ENCODE measurements at places on chromosomes 1 and 21.
A peak's percentile ranks its signal among the peaks of the same experiment; 100 is the strongest.

GRCh38 chr1:184827600-184828368 is 73.1 kb upstream of the EDEM3 start:
- no peak for DNase-seq

- DNase-seq, result peak; percentile 24
Measured at GRCh38 chr21:44354001-44354405, 582 bp downstream of the TRPM2 start.

- no peak for DNase-seq
Measured at GRCh38 chr1:12472156-12472797, 145.7 kb downstream of the DHRS3 start.

GRCh38 chr21:33362044-33362555 is 37.3 kb downstream of the IFNAR1 start:
- DNase-seq, result peak; percentile 54

DNA sequence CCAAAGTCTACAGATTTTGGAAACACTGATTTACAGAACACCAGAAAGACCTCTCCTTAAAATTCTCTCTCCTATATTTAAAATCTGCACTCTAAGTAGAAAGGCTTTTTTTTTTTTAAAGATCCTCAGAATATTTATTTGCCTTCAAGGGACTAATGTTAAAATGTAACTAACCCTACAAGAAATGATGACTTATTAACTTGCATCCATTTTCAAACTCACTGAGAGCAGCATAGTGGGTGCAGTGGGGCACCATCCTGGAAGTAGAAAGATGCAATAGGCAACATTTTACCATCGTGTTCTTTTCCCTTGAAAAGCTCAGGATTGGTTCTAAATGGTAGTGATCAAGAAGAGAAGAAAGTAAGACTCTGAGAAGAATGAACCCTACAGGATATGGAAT is 498.1 kb downstream of the NEGR1 start:
- no peak for DNase-seq

DNA sequence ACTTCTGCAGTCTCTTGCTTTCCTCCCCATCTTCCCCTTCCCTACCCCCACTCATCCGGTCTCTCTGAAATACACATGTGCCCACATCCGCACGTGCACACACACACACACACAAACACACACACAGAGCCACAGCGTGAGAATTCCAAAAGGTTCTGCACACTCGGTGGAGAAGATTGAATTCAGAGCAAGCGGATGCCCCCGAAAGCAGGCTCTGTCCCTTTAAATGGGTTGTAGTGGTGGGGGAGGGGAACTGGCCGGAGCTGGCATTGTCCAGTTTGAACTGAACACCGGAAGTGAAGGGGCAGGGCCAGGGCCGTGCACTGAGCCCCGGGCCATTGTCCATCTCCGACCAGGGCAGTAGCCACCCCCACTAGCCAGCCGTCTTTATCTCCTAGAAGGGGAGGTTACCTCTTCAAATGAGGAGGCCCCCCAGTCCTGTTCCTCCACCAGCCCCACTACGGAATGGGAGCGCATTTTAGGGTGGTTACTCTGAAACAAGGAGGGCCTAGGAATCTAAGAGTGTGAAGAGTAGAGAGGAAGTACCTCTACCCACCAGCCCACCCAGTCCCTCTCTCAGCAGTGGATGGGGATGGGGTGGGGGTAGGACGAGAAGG is 1.3 kb upstream of the LIN28A start:
- peak; percentile 86 for DNase-seq

- no peak for DNase-seq
Measured at GRCh38 chr1:164765557-164765956, 206.6 kb downstream of the PBX1 start.

DNA sequence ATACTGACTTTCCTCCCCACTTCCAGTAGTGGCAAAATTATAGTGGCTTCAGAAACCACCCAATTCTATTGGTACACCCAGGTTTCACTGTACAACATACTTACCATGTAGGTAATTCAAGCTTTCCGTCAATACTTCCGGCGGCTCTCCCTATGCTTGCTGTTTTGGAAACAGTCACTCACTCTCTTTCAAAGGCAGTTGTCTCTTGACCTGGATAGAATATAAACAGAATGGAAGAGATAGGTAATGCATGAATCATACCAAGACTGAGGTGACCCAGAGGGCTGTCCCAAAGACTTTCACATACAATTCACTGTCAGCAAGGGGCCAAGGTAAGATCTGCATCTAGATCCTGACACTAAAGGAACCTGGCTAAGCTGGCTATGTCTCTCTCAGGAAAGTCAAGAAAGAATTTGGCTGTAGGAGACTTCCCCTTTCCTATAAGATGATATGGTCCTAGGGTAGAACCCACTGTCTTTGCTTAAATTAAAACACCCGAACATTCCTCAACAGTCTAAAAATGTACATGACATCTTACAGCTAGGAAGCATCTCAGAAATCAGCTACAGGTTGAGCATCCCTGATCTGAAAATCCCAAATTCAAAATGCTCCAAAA is 59.6 kb downstream of the LUZP1 start:
- DNase-seq, result no peak

DNA sequence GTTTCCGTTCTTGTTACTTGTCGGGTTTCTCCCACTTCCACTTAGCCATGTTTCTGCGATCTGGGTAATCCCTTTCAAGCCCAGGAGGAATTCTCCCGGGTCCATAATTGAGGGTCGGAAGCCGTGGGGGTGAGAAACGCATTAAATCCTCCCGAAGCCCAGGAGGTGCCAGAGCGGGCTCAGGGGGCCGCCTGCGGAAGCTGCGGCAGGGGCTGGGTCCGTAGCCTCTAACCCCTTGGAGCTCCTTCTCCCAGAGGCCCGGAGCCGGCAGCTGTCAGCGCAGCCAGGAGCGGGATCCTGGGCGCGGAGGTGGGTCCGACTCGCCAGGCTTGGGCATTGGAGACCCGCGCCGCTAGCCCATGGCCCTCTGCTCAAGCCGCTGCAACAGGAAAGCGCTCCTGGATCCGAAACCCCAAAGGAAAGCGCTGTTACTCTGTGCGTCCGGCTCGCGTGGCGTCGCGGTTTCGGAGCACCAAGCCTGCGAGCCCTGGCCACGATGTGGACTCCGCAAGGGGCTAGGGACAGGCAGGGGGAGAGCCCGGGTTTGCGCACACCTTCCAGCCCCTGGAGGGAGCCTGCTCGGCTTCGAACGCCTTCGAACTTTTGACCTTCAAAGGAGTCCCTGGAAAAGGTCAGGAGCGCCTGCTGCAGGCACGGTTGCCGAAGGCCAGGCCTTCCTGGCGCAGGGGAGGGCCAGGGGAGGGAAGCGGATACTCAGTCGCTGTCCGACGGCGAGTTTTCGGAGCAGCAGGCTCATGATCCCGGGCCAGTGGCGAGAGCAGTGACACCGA is 1.7 kb upstream of the SIM2 start:
- DNase-seq, result no peak

All from cerebellar cortex (tissue), 1 donor.